Ureter (tissue), 1 donor: ENCODE measurements at places on chromosomes 3 and 15. TPM values are rescaled to one million over a fixed set of nuclear protein-coding genes. Genes with fewer than 3 reads are reported as not detected.

The NPAP1 gene
- 2.2 TPM for total RNA-seq

The MORF4L1 gene
- 252 TPM for total RNA-seq

The IFRD2 gene
- total RNA-seq = 104 TPM

The BCL2A1 gene
- 0.83 TPM for total RNA-seq

The STT3B gene
- total RNA-seq = 169 TPM

The ASB14 gene
- not detected for total RNA-seq

The CIB2 gene
- total RNA-seq = 15.9 TPM

The SLC28A2 gene
- total RNA-seq = not detected

DNA sequence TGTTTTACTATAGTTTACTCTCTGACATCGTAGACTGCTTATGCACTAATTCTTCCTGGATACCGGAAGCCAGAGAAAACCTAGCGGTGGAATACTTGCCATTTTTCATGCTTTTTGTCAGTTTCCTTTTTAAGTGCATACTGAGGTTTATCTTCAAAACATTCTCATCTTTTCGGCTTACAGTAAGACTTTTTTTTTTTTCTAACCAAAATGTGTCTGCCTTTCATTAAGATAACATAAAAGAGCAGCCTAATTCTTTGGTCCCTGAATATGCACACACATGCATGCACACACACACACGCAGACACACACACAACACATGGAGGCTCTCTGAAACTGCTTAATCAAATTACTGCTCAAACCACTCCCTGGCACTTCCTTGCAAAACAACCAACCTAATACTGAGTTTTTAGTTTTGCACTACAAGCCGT lies 1.3 kb downstream of the ZNF445 start:
- DNase-seq = no peak

DNA sequence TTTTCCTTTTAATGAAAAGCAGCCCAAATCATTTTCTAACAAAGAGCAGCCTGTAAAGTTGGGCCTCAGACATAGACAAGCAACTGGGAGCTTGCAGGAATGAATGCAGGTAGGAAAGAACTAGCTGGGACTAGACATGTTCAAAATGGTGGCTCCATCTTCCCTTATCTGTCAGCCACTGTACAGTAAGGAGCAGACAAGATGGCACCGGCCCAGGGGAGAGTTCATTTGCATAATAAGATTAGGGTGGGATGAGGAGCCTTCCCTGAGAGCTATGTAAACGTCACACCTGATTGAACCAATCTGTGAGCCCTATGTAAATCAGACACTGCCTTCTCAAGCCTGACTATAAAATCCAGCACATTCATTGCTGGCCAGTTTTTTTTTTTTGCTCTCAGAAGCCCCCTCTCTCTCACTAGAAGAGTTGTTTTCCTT lies 59.7 kb upstream of the GK5 start:
- no peak for DNase-seq

DNA sequence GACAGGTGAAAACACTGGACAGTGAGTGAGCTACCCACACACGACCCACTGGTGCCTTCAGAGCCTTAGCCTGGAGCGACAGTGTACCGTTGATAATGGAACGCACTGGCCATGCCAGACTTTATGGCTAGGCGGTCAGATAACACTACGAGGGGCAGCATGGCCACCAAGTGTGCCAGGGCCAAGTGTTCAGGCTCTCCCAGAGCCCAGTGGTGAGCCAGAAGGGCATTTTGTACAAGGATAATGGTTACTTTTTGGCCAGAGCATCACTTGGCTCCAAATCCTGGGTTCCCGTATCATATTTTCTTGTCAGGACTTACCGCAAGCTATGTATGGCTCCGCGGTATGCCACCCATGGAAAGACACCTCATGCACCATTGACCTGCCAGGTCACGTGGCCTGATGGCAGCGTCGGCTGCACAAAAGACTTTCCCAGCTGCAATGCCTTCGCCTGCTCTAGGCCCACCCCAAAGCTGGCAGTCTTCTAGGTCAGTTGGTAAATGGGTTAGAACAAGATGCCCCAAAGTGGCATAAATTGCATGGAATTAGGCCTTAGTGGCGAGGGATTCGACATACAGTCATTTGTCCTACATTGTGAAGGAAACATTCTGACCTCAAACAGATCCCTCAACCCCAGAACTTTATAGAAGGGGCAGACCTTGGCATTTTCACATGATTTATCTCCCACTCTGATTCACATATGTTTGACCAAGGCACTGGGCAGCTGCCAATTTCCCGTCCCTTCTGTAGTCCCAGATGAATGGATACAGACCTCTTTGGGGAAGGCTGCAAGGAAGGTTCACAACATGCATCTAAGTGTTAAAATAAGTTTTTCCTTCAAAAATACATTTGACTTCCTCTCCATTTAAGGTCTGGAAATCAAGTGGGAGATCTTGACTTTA lies 12.2 kb upstream of the SLC28A1 start:
- no peak for DNase-seq

- DNase-seq = no peak
Observed at GRCh38 chr3:65927576-65927975, 111.1 kb downstream of the MAGI1 start.

- DNase-seq = peak; percentile 73
Observed at GRCh38 chr15:33068511-33068990, 126.0 kb downstream of the FMN1 start.

- no peak for DNase-seq
Observed at GRCh38 chr15:67114846-67115585, 49.6 kb downstream of the SMAD3 start.

- DNase-seq = no peak
Observed at GRCh38 chr15:67980773-67981685, 73.1 kb upstream of the PIAS1 start.

DNA sequence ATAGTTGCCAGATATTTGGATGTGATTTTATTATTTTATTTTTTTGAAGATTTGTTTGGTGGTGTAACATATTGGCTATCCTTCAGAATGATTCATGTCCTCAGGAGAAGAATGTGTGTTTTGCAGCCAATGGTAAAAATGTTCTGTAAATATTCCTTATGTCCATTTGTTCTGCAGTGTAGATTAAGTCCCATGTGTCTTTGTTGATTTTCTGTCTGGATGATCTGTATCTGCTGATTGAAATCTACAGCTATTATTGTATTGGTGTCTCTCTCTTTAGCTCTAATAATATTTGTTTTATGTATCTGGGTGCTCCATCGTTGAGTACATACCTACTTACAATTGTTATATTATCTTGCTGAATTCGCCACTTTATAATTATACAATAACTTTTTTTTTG lies 1641.7 kb downstream of the OTOL1 start:
- DNase-seq = no peak

- no peak for DNase-seq
Observed at GRCh38 chr3:17394541-17395155, 347.8 kb downstream of the TBC1D5 start.

- DNase-seq = no peak
Observed at GRCh38 chr3:94024385-94024784, 4.0 kb downstream of the STX19 start.

DNA sequence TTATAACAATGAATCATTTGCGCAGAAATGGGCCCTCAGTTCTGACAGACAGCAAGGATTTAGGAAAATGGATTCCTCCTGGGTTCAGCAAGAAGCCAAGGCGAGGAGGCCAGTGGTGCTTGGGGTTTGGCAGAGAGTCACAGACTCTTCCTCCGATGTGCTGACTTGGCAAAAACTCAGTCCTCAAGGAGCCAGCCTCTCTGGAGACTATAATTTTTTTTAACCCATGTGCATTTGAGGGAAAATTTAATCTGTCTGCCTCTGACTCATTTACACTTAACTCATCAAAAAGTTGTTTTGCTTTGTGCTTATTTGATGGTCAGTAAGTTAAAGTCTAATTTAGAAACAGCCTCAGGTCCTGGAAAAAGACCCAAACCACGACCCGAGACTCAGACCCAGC lies 34.2 kb upstream of the SLC24A5 start:
- DNase-seq = no peak

DNA sequence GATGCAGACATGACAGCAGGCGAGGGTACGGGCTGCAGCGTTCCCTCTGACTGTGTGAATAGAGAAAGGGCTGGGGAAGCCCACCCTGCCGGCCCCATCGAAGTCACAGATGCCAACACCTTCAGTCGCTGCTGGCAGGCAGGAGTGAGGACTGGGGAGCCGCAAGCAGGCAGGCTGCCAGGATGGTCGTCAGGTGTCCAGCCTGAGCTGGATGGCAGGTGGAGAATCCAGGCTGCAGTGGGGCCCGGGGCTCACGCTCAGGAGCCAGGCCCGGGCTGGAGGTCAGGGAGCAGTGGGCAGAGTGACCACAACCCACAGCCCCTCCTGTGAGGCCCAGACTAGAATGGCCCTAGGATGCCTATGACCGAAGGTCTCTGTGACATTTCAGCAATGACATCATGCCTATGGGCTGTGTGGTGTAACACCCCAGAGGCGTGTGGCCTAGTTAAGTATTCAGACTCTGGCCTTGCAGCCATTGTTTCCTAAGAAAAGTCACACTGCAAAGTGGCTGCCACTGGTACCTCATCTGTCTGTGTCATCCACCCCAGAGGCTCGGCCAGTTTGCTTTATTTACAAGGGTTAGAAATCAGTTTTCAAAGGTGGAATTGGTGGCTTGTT lies 15.7 kb downstream of the PRR23E start:
- no peak for DNase-seq

- no peak for DNase-seq
Observed at GRCh38 chr3:123392871-123393620, 55.8 kb downstream of the ADCY5 start.

GRCh38 chr3:18840535-18841137 lies 307.7 kb upstream of the KCNH8 start:
- DNase-seq = no peak

DNA sequence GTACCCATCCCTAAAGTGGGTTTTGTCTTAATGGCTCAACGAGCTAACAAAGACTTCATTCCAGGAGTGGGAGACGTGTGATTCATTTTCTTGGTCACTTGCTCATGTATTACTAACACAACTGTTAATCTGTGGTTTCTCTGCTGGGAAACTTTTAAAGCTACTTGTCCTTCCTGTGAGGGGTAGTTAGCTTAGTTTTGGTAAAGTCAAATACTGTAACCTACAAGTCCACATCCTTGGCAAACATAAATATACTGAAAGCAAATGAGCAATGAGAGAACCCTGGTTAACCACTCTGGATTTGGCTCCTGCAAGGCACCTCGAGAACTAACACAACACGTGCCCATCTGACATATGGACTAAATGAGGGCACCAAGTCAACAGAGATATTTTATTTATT lies 19.9 kb downstream of the NOX5 start:
- no peak for DNase-seq
